Sciatic nerve (tissue), 2 donors: ENCODE measurements at places on chromosomes 11 and 22. TPM values are rescaled to one million over a fixed set of nuclear protein-coding genes. Genes with fewer than 3 reads are reported as not detected.

GRCh38 chr11:65744026-65744698, 23.6 kb upstream of the RNASEH2C start:
- DNase-seq: no peak

- DNase-seq: no peak
Measured at GRCh38 chr11:81241672-81242275, 1491.9 kb downstream of the FAM181B start.

DNA sequence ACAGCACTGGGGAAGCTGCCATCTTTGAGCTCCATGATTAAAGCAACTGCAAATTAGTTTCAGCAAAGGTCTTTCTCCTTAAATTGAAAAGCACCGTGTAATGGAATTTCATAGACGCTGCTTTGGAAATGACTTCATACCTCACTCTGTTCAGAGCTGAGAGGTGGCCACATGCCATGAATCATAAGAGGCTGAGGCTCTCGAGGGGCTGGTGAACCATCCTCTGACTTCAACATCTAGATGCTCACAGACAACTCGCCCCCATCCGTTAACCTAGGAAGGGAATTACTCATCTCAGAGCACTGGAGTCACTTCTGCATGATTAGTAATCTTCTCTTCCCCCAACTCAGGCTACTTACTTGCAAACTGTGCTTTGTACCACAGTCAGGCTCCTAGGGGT, 122.3 kb downstream of the RCN1 start:
- DNase-seq: no peak

- DNase-seq: peak; percentile 88
Measured at GRCh38 chr11:59755701-59756557, 753 bp downstream of the STX3 start.

DNA sequence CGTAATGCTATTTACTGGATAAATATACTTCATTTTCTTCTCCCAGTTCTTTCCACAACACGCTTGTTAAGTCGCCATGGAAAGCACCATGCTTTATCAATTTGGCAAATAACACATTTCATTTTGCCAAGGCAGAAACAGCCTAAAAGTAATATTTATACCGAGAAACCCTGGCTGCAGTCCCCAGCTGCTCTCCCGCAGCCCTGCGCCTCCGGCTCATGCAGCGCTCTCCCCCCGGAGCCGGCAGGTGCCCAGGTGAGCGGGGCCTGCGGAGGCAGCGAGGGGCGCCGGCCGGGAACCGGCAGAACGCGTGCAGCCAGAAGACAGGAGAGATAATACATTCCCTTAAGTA, 681 bp upstream of the ARHGEF12 start:
- DNase-seq: no peak

DNA sequence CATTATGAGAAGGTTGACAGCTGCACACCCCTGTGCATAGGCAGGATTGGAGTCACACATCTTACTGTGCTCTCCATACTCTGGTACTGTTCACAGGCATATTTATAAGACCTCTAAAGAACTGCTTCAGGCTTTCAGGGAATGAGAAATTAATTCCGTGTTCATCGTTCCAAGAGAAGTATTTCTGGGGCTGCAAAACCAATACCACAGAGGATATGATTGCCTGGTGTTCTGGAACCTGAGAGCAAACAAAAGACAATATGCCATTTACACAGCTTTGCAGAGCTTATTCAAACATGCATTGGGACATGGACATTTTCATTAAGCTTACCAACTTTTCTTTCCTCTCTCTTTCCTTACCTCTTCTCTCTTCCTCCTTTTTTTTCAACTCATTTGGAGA, 388.7 kb downstream of the NTM start:
- no peak for DNase-seq

DNA sequence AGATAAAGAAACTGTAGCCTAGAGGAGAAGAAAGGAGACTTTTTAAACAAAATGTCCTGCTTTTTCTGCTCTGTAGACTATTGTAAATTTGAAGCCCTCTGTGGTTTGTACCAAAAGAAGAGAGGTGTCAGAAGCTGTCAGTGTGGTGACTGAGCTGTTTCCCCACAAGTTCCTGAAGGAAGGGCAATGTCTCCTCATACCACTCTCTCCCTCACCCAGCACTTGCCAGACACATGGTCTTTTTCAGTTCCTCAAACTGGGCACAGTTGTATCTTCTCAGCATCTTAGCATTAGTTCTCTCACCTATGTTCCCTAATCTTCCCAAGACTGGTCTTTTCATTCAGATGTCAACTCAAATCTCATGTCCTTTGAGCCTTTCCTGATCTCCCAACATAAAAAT, 4.3 kb downstream of the BCO2 start:
- DNase-seq: no peak

GRCh38 chr11:57244911-57245310, 7.9 kb upstream of the APLNR start:
- DNase-seq: no peak

GRCh38 chr11:70568814-70569617, 170.7 kb downstream of the CTTN start:
- DNase-seq: no peak

- DNase-seq: no peak
Measured at GRCh38 chr11:110867951-110868350, 155.7 kb upstream of the ARHGAP20 start.

DNA sequence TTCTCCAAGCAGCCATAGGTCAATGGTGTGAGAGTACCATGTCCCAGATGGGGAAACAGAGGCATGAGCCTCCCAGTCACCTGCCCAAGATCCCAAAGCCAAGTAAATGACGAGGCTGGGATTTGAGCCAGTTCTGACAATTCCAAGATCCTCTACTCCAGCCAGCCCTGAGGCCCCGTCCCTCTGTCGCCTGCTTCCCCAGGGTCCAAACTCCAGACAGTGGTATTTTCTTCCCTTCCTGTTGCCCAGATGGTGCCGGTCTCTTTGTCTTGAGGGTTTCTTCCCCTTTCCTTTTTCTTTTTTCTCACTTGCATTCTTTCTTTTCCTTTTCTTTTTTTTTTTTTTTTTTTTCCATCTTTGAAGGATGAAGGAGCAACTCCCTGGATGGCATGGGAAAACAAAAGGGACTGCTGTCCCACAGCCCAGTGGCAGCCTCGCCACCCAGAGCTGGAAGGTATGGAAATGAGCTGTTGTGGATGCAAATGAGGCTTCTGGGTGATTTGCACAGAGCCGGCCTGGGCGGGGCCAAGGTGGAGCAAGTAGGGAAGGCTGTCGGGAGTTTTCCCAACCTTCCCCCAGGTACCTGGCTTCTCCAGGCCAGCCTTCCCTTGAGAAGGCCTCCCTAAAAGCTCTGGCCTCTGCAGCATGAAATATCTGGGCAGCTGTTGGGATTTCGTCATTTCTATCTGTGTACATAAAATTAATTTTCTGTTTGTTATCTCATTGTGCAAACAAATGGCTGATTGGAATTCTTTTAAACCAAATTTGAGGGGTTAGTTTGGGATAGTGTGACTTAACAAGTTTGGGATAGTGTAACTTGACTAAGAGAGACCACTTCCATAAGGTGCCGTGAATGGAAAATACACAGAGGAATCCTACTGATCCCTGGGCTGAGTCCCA, 146.8 kb downstream of the MN1 start:
- no peak for DNase-seq

GRCh38 chr11:40241524-40242051, 1217.9 kb downstream of the LRRC4C start:
- no peak for DNase-seq

- DNase-seq: no peak
Measured at GRCh38 chr22:32446321-32446720, 17.9 kb downstream of the BPIFC start.

DNA sequence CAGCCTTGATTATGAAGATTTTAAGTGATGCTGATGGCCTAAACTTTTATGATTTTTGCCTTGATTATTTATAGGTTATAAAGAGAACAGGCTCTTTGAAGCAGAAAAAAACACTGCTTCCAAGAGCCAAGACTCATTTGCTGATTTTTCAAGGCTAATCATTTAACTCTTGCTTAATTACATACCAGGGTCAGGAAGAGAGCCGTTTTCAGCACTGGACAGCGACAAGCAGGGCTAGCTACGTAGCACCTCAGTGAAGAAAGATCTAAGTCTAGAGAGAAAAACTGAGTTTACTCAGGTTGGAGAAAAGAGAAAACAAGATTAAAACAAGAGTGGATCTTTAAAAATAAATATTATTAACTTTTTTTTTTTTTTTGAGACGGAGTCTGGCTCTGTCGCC, 615.4 kb upstream of the B3GAT1 start:
- no peak for DNase-seq

DNA sequence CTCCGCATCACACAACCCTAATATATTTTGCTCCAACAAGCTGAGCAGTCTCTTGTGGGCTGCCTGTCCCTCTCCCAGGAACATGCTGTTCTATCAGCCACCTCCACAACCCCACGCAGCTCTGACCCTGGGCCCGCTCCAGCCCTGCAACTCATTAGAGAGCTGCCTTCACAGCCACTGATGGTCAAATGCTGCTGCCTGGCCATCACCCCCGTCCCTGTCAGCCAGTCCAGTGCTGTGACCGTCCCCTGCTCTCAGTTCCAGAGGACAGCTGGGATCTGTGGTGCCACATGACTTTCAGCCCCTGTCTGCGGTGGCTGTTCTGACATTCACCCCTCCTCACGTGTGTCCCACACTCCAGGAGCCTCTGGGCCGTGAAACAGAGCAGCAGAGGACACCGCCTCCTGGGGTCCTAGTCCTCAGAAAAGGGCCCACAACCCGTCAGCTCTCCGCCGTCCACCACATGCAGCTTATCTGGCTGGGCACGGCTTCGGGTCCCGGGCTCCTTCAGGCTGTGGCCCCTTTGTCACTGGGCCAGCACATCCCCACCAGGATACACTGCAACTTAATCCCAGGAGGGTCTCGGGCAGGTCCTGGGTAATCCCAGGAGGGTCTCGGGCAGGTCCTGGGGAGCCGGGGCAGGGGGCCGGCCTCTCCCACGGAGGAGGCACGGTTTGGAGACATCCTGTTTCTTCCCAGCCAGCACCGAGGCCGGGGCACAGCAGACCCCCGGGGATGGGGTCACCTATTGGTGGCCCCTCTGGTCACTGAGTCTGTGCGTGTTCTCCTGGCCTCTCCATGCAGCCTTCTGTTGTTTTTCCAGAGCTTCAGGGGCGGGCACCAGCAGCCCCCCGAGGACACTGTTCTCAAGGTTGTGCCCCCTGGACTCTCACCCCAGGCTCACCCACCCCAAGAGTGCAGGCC, 15.1 kb downstream of the CRELD2 start:
- DNase-seq: no peak

GRCh38 chr22:31289344-31289743, 2.9 kb downstream of the PIK3IP1 start:
- DNase-seq: no peak

DNA sequence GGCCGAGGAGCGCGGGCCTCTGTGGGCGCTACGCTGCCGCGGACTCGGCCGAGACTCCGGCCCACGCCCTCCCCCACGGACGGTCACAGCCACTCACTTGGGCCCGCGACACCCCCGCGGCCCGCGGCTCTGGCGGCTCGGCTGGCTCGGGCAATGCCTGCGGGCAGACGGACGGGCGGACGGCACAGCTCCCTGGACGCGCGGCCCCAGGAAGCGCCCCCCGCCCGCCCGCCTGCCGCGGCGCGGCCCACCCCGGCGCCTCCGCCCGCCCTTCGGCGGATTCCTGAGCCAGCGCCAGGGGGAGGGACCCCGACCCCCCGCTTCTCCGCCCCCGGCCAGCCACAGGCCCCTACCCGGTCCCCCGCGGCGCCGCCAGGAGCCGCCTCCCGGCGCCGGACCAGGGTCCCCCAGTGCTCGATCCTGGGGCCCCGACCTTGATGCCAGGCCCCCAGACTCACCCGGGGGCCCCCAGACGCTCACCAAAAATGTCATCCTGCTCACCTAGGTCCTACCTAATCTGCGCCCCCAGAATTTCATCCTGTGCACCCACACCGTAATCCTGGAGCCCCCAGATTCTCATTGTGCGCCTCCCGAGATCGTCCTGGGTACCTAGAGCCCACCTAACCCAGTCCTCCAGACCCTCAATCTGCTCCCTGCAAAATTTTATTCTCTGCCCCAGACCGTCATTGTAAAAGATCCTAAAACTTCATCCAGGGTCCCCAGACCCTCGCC, at the start of gene EFEMP2:
EFEMP2 (minus strand) TSS at position 215 of the 732 bp plus-strand sequence. CDS start 446 bp downstream, outside the sequence.
- no peak for DNase-seq

- DNase-seq: no peak
Measured at GRCh38 chr11:120674542-120674941, 163.0 kb downstream of the GRIK4 start.

DNA sequence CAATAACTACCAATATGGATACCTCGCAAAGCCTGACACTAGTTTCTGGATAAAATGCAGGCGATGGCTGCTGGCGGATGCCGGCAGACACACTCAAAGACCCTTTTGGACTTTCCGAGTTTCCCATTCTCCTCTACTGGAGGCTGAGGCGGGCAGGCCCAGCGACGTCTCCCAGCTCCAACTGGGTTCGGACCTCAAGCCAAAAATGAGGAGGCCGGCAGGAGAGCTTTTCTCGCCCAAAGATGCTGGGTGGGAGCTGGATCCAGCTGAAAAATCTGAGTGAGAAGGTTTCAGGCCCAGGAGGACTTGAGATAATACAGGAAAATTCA, 428 bp upstream of the FEZ1 start:
- DNase-seq: peak; percentile 63

DNA sequence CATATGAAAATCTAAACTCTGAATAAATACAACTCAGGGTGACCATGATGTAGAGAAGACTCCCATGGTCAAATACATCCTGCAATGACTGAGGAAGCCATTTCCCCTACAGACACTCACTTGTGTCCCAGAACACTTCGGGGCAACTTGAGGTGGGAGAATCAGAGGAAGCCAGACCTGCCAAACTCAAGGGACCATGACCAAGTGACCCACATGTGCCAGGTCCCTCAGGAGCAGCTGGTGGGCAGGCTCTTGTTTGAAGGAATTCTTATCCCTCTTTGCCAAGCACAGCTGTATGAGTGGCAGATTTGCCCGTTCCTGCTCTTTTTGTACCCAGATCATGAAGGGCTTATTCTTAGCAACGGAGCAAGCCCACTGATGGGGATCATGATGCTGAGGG, 17.8 kb downstream of the SPATA19 start:
- no peak for DNase-seq

GRCh38 chr11:48025293-48025983, 45.1 kb downstream of the PTPRJ start:
- no peak for DNase-seq

DNA sequence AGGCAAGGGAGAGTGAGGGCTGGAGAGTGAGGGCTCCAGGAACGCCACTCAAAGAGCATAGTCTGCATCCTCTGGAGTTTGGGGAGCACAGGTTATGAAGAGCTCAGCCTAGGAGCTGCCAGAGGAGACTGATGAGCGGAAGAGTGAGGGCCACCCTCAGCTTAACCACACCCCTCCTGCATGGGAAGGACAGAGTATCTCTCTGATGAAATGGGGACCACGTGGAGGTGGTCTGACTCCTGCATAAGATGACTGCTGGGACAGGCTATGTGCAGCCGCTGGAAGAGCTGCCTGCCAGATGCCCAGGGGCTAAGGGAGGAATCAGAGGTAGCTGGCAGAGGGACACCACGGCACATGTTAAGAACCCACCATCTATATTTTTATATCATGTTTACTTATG, 162.9 kb upstream of the POU2AF2 start:
- no peak for DNase-seq

Gene CRYAB
- total RNA-seq: 1,238 TPM

Gene SART1
- total RNA-seq: 51.0 TPM

Gene GP1BB
- total RNA-seq: 4.1 TPM

Gene DBX1
- not detected for total RNA-seq

Gene GSTP1
- 329 TPM for total RNA-seq

Gene POU2AF3
- total RNA-seq: 3.1 TPM

Gene NDUFV1
- 126 TPM for total RNA-seq

Gene SLC22A9
- total RNA-seq: not detected

Gene SGSM1
- total RNA-seq: 2.9 TPM
